ENCODE measurements at places on chromosomes 7 and 10. TPM values are rescaled to one million over a fixed set of nuclear protein-coding genes. Genes with fewer than 3 reads are reported as not detected.

DNA sequence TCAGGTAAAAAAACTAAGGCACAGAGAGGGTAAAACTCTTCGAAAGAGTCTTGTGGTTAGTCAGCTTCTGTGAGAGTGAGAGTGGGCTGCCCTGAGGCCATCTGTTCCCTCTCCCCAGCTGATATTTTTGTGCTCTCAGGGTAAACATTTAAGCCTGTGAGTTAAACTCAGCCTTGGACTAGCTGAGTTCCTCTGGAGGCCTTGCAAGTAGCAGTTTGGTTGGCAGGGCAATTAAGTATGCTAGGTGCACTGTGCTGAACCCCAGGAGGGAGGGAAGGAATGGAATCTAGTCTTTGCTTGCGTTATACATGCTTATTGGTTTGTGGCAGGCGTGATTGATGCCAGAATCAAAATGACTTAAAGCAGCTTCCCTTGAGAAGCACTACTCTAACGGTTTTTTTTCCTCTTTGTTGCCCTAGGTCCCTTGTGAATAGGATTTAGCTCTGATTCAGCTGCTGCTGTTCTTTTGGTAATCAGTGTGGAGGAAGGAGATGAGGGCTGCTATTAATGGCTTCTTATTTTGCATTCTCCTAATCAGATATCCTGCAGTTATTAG is 140.2 kb downstream of the AUTS2 start:
- no peak for DNase-seq

GRCh38 chr7:43764039-43764761 is 5.7 kb downstream of the BLVRA start:
- DNase-seq = no peak

DNA sequence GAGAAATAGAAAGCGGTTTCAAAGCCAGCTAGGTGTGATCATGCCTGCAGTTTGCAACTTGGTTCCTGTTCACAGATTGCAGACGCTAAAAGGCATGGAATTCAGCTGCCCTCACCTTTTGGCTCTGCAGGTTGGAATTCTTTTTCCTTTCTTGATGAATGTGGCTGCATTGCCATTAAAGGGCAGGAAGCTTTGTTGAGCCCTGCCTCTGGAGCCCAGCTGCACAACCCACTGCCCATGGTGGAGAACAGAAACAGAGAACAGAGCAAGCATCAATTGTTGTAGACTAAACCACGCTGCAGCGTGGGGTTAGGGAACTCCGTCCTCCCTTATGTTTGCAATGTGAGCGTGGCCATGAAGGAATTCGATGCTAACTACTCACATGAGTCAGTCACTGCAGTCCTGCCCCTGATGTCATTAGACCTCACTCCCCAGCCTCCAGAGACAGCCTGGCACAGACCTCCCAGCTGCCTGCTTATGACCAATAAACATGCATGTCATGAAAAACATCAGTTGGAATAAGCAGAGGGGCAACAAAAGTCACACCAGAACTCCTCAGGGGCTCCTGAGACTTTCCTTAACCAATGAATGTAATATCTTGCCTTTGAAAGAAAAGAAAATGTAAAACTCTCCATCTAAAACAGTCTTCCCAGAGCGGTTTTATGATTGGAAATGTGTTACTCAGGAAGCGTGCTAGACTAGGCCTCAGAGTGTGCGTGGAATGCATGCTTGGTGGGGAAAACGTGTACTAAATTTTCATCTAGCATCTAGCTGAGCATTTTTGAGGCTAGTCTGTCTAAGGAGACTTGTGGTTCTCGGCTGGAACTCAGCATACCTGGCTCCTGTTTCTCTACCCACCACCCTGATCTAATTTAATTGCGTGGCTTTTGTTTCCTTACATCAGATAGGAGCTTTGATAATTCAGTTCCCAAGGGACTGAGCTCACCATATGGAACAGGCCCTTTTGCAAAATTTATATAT is 232.2 kb downstream of the KIAA1217 start:
- DNase-seq = no peak

GRCh38 chr7:131652194-131652593 is 95.8 kb upstream of the PODXL start:
- DNase-seq = no peak

GRCh38 chr7:137544453-137545058 is 201.0 kb upstream of the PTN start:
- DNase-seq = no peak

GRCh38 chr7:141477865-141478264 is 73.3 kb upstream of the AGK start:
- no peak for DNase-seq

DNA sequence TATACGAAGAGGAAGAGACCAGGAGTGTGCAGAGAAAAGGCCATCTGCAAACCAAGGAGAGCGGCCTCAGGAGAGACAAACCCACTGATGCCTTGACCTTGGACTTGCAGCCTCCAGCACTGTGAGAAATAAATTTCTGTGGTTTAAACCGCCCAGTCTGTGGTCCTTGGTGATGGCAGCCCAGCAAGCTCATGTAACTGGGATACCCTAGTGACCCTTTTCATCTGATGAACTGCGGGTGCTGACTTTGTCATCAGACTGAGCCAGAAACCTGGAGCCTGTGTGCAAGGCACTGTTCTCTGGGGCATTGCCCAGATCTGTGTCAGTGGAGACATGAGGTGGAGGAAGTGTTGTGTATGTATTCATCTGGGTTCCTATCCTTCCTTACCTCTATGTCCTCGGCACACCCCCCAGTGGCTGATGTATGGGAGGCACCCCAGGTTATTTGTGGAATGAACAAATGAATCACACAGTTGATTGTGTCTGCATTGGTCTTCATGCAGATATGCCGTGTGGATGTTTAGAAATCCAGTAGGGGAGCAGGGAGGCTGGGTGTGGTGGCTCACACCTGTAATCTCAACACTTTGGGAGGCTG is 64.5 kb upstream of the BTBD16 start:
- no peak for DNase-seq

- DNase-seq = peak; percentile 33
These were observed 15.2 kb downstream of the ITPRIP start for GRCh38 chr10:104323085-104323484.

DNA sequence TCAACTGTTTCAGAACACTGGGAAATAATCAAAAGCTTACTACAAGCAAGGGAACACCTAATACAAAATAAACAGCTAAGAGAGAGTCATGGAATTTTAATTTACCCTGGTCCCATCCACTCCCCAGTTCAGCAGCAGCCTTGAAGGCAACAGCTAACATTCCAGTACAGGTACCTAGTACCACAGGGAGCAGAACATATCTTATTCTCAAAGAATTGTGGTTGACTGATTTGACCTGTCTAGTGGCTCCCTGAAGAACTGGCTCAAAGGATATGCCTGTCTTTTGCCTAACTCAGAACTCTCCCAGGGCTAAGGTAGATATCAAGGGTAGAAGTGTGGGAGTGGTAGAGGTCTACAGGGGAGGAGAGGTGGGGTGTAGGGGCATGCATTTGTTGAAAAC is 32.3 kb downstream of the SMURF1 start:
- DNase-seq = no peak

RBP4 gene
- 20.3 TPM for total RNA-seq

PCLO gene
- total RNA-seq = 6.1 TPM

GPR26 gene
- not detected for total RNA-seq

Data from suprapubic skin (tissue), 4 donors.